ENCODE measurements at places on chromosomes 6 and 20. TPM values are rescaled to one million over a fixed set of nuclear protein-coding genes. Genes with fewer than 3 reads are reported as not detected.
A peak's percentile ranks its signal among the peaks of the same experiment; 100 is the strongest.

The FRMD1 gene
- 7.6 TPM for total RNA-seq

The PCNA gene
- 24.6 TPM for total RNA-seq

The OOEP gene
- not detected for total RNA-seq

The ANKEF1 gene
- 4.9 TPM for total RNA-seq

The GSTA2 gene
- not detected for total RNA-seq

The PPIL6 gene
- 2.3 TPM for total RNA-seq

The FAM184A gene
- total RNA-seq = 4.8 TPM

The RNF217 gene
- total RNA-seq = 34.1 TPM

The KIF16B gene
- 19.7 TPM for total RNA-seq

The CD93 gene
- total RNA-seq = 105 TPM

- no peak for DNase-seq
Measured at GRCh38 chr6:81075974-81076373, 676.5 kb downstream of the TENT5A start.

- DNase-seq = no peak
Measured at GRCh38 chr6:158707821-158708195, 58.0 kb downstream of the SYTL3 start.

- no peak for DNase-seq
Measured at GRCh38 chr20:51313358-51313827, 229.1 kb downstream of the NFATC2 start.

- DNase-seq = no peak
Measured at GRCh38 chr6:21603082-21603952, 9.8 kb downstream of the SOX4 start.

GRCh38 chr6:38178584-38178886 is 359.0 kb downstream of the ZFAND3 start:
- DNase-seq = no peak

GRCh38 chr6:4939241-4939640 is 64.6 kb downstream of the RPP40 start:
- no peak for DNase-seq

DNA sequence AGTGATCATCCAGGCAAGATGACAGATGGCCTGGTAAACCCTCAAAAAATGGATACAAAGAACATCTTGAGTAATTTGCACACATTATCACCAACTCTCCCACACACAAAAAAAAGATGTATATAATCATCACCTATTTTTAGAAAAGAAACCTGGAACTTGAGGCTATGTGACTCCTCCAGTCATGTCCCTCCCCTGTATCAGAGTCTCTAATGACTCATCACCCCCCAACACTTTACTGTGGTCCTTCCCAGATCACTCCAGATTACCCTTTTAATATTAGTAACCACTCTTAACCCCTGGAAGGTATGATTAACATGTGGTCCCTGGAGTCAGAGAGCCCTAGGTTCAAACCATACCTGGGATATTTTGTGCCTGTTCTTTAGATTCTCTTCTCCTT is 144.8 kb downstream of the ZNF217 start:
- no peak for DNase-seq

DNA sequence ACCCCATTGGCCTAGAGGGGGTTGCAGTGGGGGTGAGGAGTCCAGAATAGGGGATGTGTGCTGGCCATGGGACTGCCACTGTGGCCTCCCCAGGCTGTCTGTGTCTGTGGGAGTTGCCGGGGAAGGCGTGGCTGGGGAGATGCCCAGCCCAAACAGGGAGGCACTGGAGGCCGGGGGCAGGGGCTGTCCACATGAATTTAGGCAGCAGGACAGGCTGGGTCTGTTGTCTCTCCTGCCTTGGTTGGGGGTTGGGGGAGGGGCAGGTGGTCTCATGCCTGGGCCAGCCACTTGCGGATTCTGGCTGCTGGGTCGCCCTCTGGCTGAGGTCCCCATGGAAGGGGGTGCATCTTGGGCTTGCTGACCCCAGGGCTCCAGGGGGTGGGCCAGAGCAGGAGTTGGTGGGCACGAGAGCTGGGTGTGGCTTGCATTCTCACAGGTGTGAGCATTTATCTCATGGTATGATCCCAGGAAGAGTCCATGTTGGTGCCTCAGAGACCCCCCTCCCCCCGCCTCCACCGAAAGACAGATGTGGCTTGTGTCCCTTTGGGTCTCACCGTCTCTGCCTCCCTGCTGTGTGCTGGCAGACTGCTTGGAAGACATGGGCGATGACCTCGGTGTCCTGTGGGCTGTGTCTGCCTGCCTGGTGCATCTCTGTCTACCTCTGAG is 4.0 kb downstream of the SOX18 start:
- no peak for DNase-seq

DNA sequence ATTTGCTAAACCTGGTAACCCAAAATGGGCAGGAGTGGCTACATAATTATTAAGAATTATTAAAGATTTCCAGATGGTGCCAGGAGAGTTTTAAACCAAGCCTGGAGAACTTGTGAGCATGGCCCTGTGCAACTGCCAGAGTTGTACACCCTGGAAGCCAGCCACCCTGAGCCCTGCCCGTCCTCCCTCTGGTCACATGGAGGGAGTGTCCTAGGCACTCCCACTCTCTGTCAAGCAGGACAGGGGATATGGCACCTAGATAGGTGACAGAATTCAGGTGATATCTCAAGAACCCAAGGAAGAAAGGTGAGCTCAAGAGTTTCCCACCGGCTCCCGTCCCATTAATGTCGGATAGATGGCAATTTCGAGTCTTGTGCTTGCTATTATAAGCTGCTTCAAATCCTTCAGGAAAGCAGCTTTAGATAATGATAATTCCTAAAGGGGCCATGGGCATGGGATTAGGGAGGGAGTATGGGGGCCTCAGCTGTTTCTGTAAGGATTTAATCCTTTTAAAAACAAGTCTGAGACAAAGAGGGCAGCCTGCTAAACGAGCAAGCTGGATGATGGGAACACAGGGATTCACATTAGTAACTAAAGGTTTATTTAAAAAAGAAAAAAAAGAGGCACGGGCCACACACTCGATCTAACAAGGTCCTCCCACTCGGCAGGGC is 169.1 kb downstream of the BMP7 start:
- DNase-seq = no peak

- no peak for DNase-seq
Measured at GRCh38 chr6:1263039-1263849, 48.7 kb upstream of the FOXQ1 start.

DNA sequence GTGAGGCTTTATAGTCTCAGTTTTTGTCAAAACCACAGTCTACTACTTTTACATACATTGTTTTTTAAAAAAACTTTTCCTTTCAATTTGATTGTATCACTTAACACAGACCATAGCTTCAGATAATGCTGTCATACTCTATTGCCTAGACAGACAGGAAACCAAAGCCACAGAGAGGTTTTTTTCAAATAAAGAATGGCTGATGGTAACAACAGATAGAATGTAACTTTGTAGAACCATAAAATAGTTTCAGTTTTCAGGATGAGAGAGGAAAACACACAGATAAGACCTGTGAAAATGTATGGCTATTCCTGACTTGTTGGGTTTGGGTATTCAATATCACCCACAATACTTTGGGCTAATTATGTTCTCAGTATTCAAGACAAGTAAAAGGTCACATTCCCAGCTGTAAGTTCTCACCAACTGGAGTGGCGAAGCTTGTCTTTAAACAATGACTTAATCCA is 94.0 kb downstream of the ADGRG6 start:
- DNase-seq = no peak

DNA sequence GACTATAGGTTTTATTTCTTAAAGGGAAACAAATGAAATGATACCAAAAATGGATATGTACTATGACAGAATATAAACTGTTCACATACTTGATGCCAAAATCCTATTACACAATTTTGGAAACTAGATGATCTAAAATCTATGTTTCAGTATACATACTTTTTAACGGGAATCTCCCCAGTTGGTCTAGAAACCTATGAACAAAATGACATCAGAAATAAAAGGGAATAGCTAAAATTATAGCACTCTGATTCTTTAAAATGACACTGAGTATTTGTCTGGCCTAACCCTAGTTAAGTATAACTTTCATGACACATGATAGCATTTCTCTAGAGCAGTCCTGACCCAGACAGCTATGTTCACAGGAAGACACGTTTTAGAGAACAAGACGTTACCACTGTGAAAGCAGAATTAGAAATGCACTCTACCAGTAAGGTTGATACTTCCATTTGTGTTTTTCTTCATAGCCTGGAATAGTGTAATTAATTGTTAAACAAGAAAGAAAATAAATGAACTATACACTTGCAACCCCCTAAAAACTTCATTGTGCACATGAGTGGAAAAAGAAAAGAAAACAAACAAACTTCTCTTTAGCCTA is 3.3 kb downstream of the OSER1 start:
- no peak for DNase-seq

DNA sequence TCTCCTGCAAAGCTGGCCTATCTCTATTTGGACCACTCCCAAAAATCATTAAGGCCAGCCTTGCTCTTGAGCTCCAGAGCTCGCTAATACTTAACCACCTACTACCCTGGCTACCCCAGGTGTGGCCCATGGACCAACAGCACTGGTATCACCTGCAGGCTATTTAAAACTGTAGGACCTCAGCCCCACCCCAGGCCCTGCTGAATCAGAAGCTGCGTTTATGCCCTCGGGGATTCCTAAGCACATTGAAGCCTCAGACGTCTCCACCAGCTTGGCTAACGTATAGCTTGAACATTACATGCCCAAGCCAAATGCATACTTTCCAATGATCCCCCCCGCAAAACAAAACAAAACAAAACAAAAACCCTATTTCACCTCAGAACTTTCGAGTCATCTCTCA is 19.7 kb upstream of the SPAG4 start:
- no peak for DNase-seq

DNA sequence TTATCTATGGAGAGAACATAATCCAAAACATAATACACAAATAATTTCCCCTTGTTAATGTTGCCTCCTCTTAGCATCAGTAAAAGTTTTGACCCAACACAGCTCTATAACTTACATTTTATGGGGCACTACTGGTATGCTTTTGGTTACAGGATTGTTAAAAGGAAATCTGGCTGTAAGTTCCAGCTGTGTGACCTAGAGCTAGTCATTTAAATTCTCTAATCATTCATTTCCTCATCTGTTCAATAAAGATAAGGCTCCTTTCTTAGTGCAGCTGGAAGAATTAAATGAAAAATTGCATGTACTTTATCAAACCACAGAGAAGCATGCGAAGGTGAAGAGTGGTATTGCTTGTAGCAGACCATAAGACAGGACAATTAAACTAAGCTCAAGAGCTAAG is 4.6 kb downstream of the SLC17A2 start:
- DNase-seq = no peak

- no peak for DNase-seq
Measured at GRCh38 chr6:132687306-132687705, 26.5 kb downstream of the VNN1 start.

DNA sequence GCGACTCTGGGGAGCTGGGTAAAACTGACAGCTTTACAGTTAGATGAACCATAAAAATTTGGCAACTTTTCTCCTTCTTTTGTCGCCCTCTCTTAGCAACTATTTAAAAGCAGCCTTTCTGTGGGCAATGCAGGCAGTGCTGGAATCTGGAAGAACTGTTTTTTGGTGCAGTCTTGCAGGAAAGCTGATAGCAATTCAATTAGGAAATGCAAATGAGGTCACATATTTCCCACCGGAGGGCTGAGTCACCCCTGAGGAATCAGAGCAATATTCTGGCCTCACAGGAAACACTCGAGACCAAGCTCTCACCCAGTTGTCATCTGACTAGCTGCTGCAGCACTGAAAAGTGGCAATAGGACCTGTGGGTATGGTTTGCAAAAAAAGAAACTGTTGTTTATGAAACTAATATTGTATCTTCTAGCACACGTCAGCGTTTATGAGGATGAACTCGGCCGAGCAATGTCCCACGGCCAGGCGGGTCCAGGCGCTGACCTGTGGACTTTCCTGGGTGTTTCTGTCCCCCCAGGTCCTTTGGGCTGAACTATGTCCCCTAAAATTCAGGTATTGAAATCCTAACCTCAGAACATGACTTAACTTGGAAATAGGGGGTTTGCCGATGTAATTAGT is 312.3 kb downstream of the TAF4 start:
- DNase-seq = no peak

DNA sequence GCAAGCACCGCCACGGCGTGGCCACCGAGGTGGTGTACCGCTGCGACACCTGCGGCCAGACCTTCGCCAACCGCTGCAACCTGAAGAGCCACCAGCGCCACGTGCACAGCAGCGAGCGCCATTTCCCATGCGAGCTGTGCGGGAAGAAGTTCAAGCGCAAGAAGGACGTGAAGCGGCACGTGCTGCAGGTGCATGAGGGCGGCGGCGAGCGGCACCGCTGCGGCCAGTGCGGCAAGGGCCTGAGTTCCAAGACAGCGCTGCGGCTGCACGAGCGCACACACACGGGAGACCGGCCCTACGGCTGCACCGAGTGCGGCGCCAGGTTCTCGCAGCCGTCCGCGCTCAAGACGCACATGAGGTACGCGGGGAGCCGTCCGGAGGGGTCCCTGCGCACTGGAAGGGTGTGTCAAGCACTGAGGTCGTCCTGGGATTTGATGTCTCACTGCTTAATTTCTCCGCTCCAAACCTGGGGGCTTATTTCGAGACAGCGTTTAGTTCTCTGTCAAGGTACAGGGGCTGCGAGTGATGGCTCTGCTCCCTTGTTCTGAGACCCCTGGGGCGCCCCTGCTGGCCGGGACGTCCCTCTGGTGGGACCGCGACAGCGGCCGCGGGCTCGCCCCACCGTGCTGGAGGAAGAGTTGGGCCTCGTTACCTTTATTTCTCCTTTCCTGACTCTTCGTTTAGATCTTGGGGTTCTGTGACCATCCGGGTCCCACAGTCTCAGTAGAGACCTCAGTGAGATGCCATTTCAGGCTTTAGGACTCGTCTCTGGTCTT is 3.6 kb downstream of the GZF1 start:
- DNase-seq = no peak

- DNase-seq = no peak
Measured at GRCh38 chr6:134435814-134436280, 117.9 kb upstream of the SGK1 start.

- DNase-seq = no peak
Measured at GRCh38 chr6:14882394-14883026, 363.4 kb upstream of the JARID2 start.

DNA sequence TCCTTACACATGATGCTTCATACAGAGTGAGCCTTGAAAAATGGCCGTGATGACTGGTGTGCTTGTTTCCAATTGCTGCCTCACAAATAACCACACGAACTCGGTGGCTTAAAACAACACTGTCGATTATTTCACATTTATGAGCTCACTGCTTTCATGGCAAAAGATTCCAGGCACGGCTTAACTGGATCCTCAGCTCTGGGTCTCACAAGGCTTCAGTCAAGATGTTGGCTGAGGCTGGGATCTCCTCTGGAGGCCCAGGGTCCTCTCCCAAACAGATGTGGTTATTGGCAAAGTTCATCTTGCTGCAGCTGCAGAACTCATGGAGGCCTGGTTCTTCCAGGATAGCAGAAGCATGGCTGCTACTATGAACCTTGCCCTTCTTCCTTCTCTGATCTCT is 144.6 kb downstream of the TFAP2C start:
- DNase-seq = no peak

DNA sequence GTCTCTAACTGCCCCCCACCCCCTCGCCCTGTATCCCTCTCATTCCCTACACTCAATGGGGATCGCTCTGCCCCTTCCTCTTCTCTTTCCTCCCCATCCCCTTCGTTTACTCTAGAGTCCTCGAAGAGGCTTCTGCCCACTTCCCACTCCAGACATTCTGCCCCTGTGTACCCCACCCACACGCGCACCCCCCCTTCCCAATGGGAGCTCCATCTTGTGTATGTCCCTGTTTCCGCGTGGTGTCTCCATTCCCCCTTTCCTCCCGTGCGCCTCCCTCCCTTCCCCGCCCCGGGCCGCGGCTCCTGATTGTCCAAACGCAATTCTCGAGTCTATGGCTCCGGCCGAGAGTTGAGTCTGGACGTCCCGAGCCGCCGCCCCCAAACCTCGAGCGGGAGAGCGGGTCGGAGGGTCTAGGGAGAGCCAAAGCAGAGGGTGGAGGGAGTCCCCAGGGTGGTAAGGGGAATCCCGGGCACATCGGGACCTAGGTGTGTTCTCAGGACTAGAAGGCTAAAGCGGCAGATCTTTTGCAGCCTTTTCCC is 679 bp upstream of the RING1 start:
- peak; percentile 90 for DNase-seq

Measured in mesenteric fat pad (tissue), 1 donor.